ENCODE measurements at places on chromosomes 16 and 17. TPM values are rescaled to one million over a fixed set of nuclear protein-coding genes. Genes with fewer than 3 reads are reported as not detected.
A peak's percentile ranks its signal among the peaks of the same experiment; 100 is the strongest.

DNA sequence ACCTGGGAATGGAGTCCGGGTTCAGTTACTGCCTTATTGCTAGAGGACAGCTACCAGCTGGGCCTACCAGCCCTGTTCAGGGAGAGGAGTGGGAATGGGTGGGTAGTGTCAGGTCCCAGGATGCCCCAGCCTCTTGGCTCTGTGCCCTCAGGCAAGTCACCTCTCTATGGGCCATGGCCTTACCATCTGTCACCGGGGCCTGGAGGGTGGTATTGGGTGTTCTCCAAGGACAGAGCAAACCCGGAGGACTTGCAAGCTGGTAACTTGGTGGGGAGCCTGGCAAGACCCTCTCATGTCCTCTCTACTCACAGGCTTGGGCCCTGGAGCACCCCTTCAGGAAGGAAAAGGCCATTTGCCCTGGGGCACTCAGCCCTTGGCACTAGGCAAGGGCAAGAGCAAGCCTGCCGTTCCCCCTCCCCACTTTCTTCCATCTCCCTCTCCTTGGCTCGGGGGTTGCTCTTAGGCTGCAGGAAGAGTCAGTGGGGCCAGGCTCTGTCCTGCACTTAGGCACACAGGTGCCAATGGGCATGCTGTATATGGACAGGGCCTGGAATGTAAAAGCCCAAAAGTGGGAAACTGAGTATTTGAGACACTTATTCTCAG, 170.0 kb upstream of the ZNF267 start:
- no peak for DNase-seq

DNA sequence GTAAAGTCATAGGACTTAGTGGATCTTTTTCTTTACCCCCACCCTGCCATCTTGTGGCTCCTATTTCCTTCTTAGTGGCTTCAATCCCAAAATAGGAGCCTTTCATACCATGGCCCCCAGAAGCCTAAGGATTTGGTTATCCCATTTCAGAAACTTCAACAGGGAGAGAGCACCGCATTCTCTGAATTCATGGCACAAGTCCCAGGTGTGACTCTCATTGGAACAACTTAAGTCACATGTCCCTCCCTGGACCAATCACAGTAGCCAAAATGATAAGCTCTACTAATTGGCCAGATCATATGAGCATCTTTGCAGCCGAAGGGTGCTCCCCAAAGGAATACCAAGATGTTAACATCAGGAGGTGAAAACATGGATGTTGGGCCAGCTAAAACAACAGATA, 43.2 kb downstream of the AXIN2 start:
- no peak for DNase-seq

DNA sequence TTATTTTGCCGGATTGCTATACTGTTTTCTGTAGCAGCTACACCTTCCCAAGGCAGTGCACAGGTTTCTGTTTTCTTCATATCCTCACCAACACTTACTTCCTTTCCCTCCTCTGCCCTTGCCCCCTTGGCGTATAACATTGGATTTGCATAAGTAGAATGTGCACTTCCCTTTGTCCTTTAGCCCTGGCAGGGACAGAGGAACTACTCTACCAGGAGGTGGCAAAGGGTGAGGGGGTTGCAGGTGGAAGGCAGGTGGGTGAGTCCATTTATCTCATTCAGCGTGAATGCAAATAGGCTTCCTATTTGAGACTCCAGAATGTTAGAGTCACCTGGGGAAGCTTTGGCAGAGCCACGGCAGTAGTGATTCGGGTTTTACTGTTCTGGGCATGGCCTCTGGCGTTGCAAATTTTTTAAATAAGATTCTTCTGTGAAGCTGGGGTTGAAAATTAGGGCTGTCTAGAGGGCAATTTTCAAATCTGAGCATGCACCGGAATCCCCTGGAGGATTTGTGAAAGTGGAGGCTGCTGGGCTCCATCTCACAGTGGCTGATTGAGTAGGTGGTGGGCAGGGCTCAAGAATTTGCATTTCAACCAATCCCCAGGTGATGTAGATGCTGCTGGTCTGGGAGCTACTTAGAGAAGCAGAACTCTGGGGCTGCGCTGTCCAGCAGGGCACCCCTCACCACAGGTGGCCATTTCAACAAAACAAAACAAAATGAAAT, 84.7 kb downstream of the PLCG2 start:
- no peak for DNase-seq

DNA sequence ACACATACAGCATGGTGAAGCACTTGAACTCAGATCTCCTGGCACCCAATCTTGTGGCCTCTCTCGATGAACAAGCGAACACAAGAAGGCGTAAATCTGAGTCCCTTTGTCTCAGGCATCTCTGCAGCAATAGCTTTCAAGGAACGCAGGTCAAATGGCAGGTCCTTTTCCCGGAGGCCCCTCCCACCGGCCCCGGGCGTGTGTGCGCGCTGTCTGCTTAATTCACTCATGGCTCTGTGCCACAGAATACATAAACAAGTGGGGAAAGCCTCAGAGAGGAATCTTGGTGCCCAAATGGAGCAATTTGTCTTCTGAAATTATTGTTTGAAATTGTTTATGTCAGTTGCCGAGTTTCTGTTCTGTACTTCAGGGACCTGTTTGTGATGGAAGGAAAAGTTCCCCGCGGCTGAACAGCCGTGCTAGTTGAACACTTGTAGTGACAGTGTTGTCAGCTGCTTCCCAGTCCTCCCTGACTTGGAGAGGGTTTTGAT, 14.8 kb downstream of the MYOCD start:
- no peak for DNase-seq

- no peak for DNase-seq
Observed at GRCh38 chr17:77231076-77231871, 90.5 kb downstream of the SEC14L1 start.

- DNase-seq, result peak; percentile 86
Observed at GRCh38 chr17:82300707-82301270, 16.6 kb downstream of the CD7 start.

DNA sequence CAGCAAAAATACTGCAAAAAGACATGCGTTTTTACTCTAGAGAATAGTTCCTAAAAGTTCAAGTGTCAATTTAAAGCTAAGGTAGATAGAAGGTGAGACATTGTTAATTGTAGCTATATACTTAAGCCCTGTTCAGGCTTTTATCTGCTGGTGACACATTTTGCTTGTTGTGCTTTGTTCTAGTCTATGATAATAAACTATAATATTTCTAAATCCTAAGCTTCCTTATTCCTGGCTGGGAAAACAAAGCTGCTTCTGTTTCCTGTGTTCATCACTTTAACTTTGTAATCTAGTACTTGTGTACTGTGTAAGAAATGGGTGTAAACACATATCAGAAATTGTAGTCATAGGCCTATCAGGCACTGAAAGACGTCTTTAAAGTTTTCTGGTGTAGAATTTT, 77.3 kb downstream of the EFCAB13 start:
- DNase-seq, result no peak

DNA sequence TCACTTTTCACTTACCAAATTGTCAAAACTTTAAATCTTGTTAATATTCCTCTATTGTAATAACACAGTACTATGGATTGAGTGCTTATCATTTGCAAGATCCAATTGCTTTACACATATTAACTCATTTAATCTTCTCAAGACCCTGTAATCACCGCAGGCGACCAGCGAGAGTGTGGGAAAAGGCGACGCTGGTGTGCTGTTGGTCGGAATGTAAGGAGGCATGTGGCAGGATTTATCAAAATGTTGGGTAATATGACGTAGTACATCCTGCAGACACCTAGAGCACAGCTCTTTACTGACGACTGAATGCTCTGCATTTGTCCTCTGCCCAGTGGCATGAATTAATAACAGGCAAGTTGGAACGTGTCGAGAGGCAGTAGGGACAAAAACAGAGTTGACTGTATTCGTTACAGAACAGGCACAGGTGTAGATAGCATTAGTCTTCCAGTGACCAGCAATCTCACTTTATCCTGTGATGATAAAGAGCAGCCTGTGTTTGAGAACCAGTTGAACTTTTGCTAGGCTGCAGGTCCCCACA, 80.3 kb downstream of the TNRC6C start:
- no peak for DNase-seq

DNA sequence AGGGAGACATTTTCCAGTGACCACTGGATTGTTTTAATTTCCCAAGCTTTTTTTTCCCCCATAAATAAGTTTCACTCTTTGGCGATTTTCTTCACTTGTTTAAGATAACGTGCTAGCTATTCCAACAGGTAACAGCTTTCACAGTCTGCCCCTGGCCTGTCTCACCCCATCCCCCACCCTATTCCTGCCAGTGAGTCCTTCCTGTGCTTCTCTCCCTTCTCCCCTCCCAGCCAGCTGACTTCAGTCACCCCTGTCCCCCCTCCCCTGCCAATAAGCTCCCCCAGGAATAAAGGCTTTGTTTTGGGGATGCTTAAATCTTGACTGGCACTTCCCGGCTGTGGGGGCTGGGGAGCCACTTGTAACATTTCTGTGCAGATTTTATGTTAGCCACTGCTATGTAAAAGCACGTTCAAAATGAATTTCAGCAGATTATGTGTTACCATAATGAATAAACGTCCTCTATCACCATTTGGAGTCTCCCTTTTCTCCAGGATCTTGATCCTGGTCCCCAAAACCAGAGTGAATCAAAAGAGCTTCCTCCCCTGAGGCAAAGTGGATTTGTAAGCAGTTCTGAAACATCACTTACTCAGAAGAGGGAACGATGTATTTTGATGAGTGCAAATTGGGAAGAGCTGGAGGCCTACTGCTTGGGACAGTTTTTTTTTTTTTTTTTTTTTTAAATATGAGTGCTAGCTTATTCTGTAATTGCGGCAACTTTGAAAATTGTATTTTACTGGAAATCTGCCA, 58.2 kb downstream of the IGF2BP1 start:
- DNase-seq, result no peak

GRCh38 chr17:63571632-63572310, 21.5 kb downstream of the DCAF7 start:
- no peak for DNase-seq

GRCh38 chr17:82234211-82235055, 5.6 kb downstream of the SLC16A3 start:
- peak; percentile 67 for DNase-seq

DNA sequence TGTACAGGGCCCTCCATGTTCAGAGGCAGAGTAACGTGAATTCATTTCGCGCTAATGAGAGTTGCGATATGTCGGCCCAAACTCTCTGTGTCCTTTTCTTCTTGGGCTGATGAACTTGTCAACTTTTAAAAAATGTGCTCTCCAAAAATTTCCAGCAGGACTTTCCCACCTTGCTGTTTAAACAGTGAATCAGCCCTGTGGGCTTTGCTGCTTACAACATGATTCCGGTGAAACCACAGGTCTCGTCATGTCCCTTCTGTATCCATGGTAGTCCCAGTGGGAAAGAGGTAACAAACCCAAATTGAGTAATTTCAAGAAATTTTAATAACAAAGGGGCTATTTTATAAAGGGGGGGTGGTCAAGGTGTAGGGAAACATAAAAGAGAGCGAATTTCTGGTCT, 612.9 kb downstream of the MAF start:
- no peak for DNase-seq

DNA sequence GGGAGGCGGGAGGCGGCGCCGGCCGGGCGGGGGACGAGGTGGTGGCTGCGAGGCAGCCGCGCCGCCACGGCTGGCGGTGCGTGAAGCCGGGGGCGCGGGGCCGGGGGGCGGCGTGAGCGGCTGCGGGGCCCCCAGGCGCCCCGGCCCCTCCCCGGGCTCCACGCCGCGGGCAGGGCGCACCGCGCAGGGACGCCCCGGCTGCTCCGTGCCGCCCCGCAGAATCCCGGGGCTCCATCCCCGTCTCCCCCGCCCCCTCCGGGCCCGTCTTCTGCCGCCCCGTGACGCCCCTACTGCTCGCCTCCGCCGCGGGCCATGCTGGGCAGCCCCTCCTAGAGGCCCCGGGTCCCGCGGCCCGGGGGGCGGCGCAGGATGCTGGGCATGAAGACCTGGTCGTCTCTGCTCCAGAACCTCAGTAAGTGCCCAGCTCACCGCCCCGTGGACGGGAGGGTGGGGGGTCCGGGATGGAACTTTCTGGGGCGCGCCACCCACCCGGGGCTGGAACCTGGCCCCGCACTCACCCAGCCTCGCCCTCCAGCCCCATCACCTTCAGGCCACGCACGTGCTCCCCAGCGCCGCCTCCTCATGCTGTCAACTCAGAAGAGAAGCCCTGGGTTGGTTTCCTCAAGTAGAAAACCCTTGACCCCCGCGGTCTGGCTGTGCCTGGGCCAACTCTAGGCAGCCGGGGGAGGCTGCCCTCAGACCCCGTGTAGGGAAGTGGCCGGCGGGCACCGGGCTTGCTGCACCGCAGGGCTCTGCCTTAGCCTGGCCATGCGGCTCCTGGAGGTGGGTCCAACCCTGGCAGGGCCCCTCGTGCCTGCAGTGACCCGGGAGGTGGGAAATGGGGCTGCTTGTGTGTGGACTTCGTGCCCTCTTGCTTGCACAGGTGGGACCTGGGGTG, 150.2 kb upstream of the GSE1 start:
- DNase-seq, result no peak

DNA sequence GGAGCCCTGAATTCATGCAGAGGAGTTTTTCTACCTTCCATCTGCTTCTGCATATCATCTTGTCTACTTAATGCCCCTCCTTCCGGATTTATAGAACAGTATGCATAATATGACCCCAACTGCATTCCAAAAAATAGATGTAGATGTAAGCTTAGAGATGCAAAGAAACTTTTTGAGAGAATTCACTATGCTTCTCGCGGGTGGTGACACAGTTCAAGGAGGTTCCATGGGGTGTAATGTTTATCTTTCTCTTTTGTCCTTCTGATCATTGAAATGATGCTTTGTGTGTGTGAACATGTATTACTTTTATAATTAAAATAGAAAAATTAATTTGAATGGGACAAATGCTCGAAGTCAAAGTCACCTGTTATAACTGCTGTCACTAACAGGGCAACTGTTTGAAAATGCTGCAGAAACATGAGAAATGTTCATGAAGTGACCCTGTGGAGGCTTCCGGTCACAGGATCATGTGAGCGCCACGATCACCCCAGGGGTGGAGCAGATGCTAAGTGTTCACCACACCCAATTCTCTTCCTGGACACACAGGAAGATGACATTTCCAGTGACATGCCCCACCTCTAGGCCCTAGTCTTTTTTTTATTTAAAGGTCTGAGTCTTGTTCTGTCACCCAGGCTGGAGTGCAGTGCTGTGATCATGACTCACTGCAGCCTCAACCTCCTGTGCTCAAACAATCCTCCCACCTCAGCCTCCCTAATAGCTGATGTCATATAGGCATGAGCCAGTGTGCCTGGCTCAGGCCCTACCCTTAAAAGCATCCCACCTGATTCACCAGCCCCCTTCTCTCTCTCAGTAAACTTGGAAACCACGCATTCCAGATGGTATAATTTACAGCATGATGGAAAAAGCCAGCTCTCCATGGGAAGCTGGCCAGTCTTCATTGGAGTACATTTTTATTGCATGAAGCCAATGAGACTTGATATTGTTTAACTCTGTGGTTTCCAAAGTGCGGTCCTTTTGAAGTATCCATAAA, 21.0 kb upstream of the AGRP start:
- DNase-seq, result peak; percentile 79

- no peak for DNase-seq
Observed at GRCh38 chr17:39979893-39980350, 685 bp upstream of the PSMD3 start.

GRCh38 chr16:22427556-22427955, 53.1 kb upstream of the CDR2 start:
- no peak for DNase-seq

RBL2 gene
- 44.5 TPM for total RNA-seq

GALR2 gene
- not detected for total RNA-seq

NPEPPS gene
- total RNA-seq, result 88.9 TPM

TMC8 gene
- total RNA-seq, result 2.6 TPM

ELAC2 gene
- 52.0 TPM for total RNA-seq

ADCY9 gene
- 27.0 TPM for total RNA-seq

MC1R gene
- total RNA-seq, result 1.8 TPM

SSTR5 gene
- total RNA-seq, result 35.3 TPM

SLC5A10 gene
- 1.9 TPM for total RNA-seq

BAIAP3 gene
- total RNA-seq, result 2.7 TPM
